ENCODE measurements at places on chromosomes 16 and 17. TPM values are rescaled to one million over a fixed set of nuclear protein-coding genes. Genes with fewer than 3 reads are reported as not detected.

GRCh38 chr16:87634411-87634810, 32.1 kb downstream of the JPH3 start:
- H3K4me3 ChIP-seq, result no peak overlapping the region
- H3K27me3 ChIP-seq, result no peaks in the 10 kb centered on the region
- H3K36me3 ChIP-seq, result no peaks in the 10 kb centered on the region
- peaks cover 9% of the 10 kb centered on the region for H3K4me1 ChIP-seq
- no peak overlapping the region for H3K27ac ChIP-seq
- DNase-seq, result no peak

The TBC1D3K gene
- not detected for total RNA-seq

The GNGT2 gene
- 2.8 TPM for total RNA-seq

DNA sequence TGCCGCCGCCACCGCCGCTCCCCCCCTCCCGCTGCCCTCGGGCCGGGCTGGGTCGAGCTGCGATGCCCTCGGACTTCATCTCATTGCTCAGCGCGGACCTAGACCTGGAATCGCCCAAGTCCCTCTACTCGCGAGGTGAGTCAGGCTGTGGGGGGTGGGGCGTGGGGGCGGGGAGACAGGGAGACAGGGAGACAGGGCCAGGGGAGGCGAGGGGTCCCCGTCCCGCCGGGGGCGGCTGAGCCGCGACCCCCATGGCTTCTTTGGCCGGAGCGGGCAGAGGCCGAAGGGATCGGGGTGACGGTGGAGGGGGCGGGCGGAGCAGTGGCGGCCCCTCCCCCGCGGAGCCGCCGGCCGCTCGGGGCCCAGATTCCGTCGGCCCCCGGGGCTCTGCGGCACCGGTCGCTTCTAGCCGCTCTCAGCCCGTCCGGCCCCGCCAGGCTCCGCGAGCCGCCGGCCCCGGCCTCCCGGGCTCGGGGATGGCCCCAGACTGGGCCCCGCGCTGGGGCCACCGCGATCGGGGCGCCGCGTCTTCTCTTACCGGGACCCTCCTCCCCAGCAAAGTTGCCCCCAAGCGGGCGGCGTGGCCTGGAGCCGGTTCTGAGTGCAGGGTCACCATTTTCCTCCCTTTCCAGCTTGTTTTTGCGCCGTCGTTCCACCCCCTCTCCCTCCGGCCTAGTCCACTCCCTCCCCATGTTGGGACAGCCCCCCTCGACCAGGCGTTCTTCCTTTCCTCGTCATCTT, 644 bp downstream of the NFAT5 start:
- H3K4me1 ChIP-seq, result peaks cover 45% of the 10 kb centered on the region
- no peaks in the 10 kb centered on the region for H3K27me3 ChIP-seq
- DNase-seq, result peak; percentile 66
- peak overlapping the region; percentile 96 for H3K4me3 ChIP-seq
- H3K27ac ChIP-seq, result peak overlapping the region; percentile 96

- DNase-seq, result no peak
- no peaks in the 10 kb centered on the region for H3K4me1 ChIP-seq
- H3K27ac ChIP-seq, result no peak overlapping the region
- no peaks in the 10 kb centered on the region for H3K27me3 ChIP-seq
Observed at GRCh38 chr16:23990507-23990906, 154.7 kb downstream of the PRKCB start.

DNA sequence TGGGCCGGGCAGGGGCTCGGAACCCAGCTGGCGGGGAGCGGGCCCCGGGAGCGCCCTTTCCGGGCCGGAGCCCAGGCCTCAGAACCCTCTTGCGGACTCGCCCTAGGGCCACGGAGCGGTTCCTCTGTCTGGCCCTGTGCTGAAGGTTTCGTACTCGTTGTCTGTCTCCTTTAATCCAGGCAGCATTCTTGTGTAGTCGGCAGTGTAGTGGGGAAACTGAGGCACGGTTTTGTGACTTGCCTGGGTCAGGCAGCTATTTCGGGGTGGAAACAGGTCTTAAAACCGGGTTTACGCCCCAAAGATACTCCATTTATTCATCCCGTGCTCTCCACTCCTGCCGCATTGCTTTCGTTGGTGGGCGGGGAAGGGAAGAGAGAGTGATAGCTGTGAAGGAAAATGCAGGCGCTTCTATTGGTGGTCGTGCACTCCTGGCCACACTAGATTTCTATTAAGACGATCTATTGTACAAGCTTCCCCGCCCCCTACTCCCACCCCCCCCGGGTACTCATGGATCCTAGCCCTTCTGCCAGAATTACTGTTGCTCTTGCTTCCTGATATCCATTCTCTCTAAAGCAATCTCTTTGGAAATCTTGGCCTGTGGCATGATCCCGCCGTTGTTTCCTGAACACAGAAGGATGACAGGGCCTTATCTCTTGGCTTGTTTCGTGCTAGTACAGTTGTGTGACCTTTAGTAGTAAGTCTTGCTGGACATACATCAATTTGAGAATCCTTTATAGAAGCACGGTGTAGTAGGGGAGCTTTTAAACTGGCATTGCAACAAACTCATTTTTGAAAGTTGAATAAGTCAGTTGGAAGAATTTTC, 751 bp downstream of the DCAF7 start:
- peak; percentile 9 for DNase-seq
- H3K36me3 ChIP-seq, result no peaks in the 10 kb centered on the region
- H3K4me3 ChIP-seq, result peak overlapping the region; percentile 85
- H3K4me1 ChIP-seq, result peaks cover 29% of the 10 kb centered on the region

The HSPB9 gene
- total RNA-seq, result 0.33 TPM

The ENPP7 gene
- total RNA-seq, result not detected

DNA sequence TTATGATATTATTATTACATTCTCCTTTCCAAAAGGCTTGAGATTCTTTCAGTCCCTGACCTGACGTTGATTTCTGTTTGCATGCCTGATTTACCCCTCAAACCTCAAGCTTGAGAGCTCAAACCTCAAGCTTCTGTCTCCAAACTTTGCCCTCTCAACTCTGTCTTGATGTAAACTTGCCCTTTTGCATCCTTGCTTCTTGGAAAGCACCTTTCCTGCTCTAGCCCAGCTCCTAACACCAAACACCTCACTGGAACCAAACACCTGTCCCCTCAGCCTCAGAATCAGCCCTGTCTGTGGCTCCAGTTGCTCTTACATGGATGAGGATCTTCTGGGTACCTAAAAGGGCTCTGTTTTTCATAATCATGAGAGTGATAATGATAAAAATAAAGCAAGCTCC, 109.2 kb downstream of the GP2 start:
- DNase-seq, result no peak
- no peaks in the 10 kb centered on the region for H3K36me3 ChIP-seq
- no peak overlapping the region for H3K4me3 ChIP-seq
- no peaks in the 10 kb centered on the region for H3K27me3 ChIP-seq

- DNase-seq, result peak; percentile 84
- H3K4me3 ChIP-seq, result peak overlapping the region; percentile 89
- peaks cover 16% of the 10 kb centered on the region for H3K36me3 ChIP-seq
- peaks cover 17% of the 10 kb centered on the region for H3K4me1 ChIP-seq
- H3K27ac ChIP-seq, result peak overlapping the region; percentile 97
Observed at GRCh38 chr17:4940555-4941318, 669 bp downstream of the RNF167 start.

- no peaks in the 10 kb centered on the region for H3K4me1 ChIP-seq
- no peaks in the 10 kb centered on the region for H3K27me3 ChIP-seq
- DNase-seq, result no peak
Observed at GRCh38 chr16:86380030-86380429, 130.3 kb upstream of the FOXF1 start.

- H3K4me1 ChIP-seq, result peaks cover 57% of the 10 kb centered on the region
- no peak for DNase-seq
Observed at GRCh38 chr16:11721781-11722467, 20.7 kb downstream of the TXNDC11 start.

DNA sequence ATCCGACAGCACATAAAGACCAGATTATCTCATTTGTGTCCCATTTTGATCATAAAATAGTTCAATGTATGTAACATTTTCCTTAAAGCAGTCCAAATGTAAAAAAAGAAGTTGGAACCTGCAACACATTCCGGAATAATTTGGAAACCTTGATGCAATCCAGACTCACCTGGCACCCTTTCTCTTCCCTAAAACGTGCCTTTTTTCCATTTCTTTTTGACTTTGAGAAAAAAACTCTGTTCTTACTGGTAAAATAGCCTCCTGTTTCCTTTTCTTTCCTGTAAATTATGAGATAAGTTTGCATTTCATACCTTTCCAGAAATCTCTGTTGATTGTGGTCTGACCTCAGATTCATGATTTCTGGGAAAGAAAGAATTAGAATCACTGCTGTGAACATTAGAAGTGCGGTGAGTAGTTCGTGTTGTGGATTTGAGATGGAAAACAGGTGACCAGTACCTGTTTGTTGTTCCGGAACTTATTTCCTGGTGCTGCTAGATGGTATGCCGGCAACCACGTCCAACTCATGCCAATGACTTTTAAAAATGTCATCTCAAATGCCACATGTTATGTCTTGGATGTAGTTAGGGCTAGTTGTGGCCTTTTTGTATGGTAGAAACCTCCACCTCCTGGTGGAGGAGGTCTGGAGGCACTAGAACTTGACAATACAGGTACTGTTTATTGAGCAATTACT, 108.1 kb downstream of the SOCS1 start:
- DNase-seq, result no peak
- no peaks in the 10 kb centered on the region for H3K36me3 ChIP-seq
- peaks cover 6% of the 10 kb centered on the region for H3K4me1 ChIP-seq
- no peak overlapping the region for H3K27ac ChIP-seq
- H3K27me3 ChIP-seq, result no peaks in the 10 kb centered on the region

The RHBDF2 gene
- 20.0 TPM for total RNA-seq

- no peaks in the 10 kb centered on the region for H3K27me3 ChIP-seq
- peaks cover 3% of the 10 kb centered on the region for H3K36me3 ChIP-seq
- no peak overlapping the region for H3K27ac ChIP-seq
- no peak overlapping the region for H3K4me3 ChIP-seq
Observed at GRCh38 chr16:53689636-53690035, 14.0 kb downstream of the RPGRIP1L start.

DNA sequence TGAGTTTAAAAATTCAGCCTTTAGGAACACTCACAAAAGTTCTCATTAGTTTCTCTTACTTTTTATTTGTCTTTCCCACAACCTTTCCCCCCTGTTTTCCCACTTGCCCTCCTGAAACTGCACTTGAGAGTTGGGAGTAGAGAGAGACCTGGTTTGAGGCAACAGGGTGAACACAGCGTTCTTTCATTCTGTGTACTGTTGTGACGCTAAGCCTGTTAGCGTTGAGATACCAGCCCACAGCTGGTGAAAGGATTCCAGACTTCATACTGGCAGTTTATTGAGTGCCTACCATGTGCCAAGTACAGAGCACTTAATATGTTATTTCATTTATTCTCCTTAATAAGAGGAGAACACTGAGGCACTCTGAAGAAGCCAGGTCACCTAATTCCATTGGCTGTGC, 10.3 kb downstream of the TNRC6C start:
- no peak for DNase-seq
- no peak overlapping the region for H3K27ac ChIP-seq
- no peaks in the 10 kb centered on the region for H3K36me3 ChIP-seq
- no peaks in the 10 kb centered on the region for H3K27me3 ChIP-seq

The FNDC8 gene
- total RNA-seq, result not detected

DNA sequence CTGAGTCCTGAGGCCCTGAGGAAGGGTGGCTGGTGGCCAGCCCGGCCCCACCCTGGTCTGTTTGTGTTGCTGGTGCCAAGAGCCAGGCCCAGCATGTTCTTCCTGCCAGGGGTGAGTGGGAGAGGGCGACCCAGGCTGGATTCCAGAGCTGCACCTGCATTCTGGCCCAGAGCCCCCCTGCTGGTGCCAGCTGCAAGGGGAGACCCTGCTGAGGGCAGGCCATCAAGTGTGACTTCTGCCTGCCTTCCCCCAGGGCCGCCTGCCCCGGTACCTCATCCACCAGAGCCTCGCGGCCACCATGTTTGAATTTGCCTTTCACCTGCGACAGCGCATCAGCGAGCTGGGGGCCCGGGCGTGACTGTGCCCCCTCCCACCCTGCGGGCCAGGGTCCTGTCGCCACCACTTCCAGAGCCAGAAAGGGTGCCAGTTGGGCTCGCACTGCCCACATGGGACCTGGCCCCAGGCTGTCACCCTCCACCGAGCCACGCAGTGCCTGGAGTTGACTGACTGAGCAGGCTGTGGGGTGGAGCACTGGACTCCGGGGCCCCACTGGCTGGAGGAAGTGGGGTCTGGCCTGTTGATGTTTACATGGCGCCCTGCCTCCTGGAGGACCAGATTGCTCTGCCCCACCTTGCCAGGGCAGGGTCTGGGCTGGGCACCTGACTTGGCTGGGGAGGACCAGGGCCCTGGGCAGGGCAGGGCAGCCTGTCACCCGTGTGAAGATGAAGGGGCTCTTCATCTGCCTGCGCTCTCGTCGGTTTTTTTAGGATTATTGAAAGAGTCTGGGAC, 2.4 kb upstream of the TCAP start:
- peak overlapping the region; percentile 18 for H3K27ac ChIP-seq
- H3K36me3 ChIP-seq, result peaks cover 18% of the 10 kb centered on the region
- DNase-seq, result peak; percentile 79
- no peak overlapping the region for H3K4me3 ChIP-seq
- no peaks in the 10 kb centered on the region for H3K27me3 ChIP-seq

The KRT12 gene
- not detected for total RNA-seq

The KRTAP17-1 gene
- total RNA-seq, result not detected

GRCh38 chr16:13923703-13924298, 3.8 kb downstream of the ERCC4 start:
- no peak overlapping the region for H3K4me3 ChIP-seq
- no peaks in the 10 kb centered on the region for H3K36me3 ChIP-seq
- DNase-seq, result no peak
- H3K27ac ChIP-seq, result no peak overlapping the region
- peaks cover 5% of the 10 kb centered on the region for H3K4me1 ChIP-seq

The KRT13 gene
- total RNA-seq, result not detected

The SLC12A3 gene
- total RNA-seq, result not detected

The RTN4RL1 gene
- 2.8 TPM for total RNA-seq

The SYT17 gene
- 2.8 TPM for total RNA-seq
